Renal cortical epithelial cell (primary cell): ENCODE measurements at places on chromosomes 12 and 14. TPM values are rescaled to one million over a fixed set of nuclear protein-coding genes. Genes with fewer than 3 reads are reported as not detected.

RAD51AP1 gene
- total RNA-seq: 3.1 and 17.4 TPM in 2 replicates

WDR89 gene
- total RNA-seq: 21.4 and 26.0 TPM in 2 replicates

PPFIBP1 gene
- total RNA-seq: 110 and 281 TPM in 2 replicates

VWF gene
- 2.2 and 3.0 TPM in 2 replicates for total RNA-seq

TAMALIN gene
- 2.2 and 3.0 TPM in 2 replicates for total RNA-seq

MPHOSPH9 gene
- 39.4 and 64.2 TPM in 2 replicates for total RNA-seq

AQP6 gene
- not detected in 2 replicates for total RNA-seq

NEK9 gene
- 20.1 and 81.5 TPM in 2 replicates for total RNA-seq

SOX5 gene
- 1.0 TPM in 1 of 2 replicates, not detected in the other for total RNA-seq

GPD1 gene
- 0.69 and 0.70 TPM in 2 replicates for total RNA-seq

KRAS gene
- total RNA-seq: 24.8 and 27.1 TPM in 2 replicates

ADAMTS20 gene
- not detected in 2 replicates for total RNA-seq

L2HGDH gene
- 7.3 and 13.6 TPM in 2 replicates for total RNA-seq

SLC4A8 gene
- 1.0 and 2.1 TPM in 2 replicates for total RNA-seq

INHBC gene
- not detected in 2 replicates for total RNA-seq

PROX2 gene
- not detected in 2 replicates for total RNA-seq

DIO2 gene
- under 0.01 and 1.3 TPM in 2 replicates for total RNA-seq

SCN8A gene
- total RNA-seq: 1.0 and 1.1 TPM in 2 replicates

DPF3 gene
- 3.0 TPM in 2 replicates for total RNA-seq

TMPRSS12 gene
- not detected in 2 replicates for total RNA-seq

MYH6 gene
- not detected in 2 replicates for total RNA-seq

PZP gene
- not detected in 2 replicates for total RNA-seq

FAM222A gene
- total RNA-seq: 0.35 and 3.1 TPM in 2 replicates

AKAP3 gene
- 0.35 and 4.4 TPM in 2 replicates for total RNA-seq

DEPDC4 gene
- 1.9 and 2.4 TPM in 2 replicates for total RNA-seq

PIANP gene
- total RNA-seq: 0.15 TPM in 1 of 2 replicates, not detected in the other

COX8C gene
- total RNA-seq: 0.60 TPM in 1 of 2 replicates, not detected in the other

FGF6 gene
- total RNA-seq: not detected in 2 replicates

RIPK3 gene
- total RNA-seq: 1.8 and 9.7 TPM in 2 replicates

CDCA3 gene
- total RNA-seq: 1.3 and 4.7 TPM in 2 replicates

PTPRO gene
- 0.45 and 0.69 TPM in 2 replicates for total RNA-seq

GPR137C gene
- total RNA-seq: 0.35 and 2.6 TPM in 2 replicates

SELPLG gene
- total RNA-seq: 0.35 and 2.3 TPM in 2 replicates

LRP1-AS gene
- total RNA-seq: not detected in 2 replicates

NPFF gene
- total RNA-seq: not detected in 2 replicates

NKX2-1 gene
- not detected in 2 replicates for total RNA-seq

BEGAIN gene
- 0.35 and 1.0 TPM in 2 replicates for total RNA-seq

TGFB3 gene
- total RNA-seq: 2.6 and 4.2 TPM in 2 replicates

PTPRR gene
- 0.45 and 4.5 TPM in 2 replicates for total RNA-seq

DIABLO gene
- 106 and 138 TPM in 2 replicates for total RNA-seq

P2RX7 gene
- 0.10 and 0.52 TPM in 2 replicates for total RNA-seq

CLECL1 gene
- not detected in 2 replicates for total RNA-seq

POLR3B gene
- 10.9 and 17.3 TPM in 2 replicates for total RNA-seq

GRIN2B gene
- total RNA-seq: 0.52 and 0.89 TPM in 2 replicates

MAP1LC3B2 gene
- total RNA-seq: 0.35 and 1.6 TPM in 2 replicates

PGF gene
- 0.35 and 0.69 TPM in 2 replicates for total RNA-seq

ACRBP gene
- total RNA-seq: 0.15 and 0.17 TPM in 2 replicates

APPL2 gene
- 39.9 and 111 TPM in 2 replicates for total RNA-seq

TRIM9 gene
- total RNA-seq: 0.69 and 2.9 TPM in 2 replicates

TEX22 gene
- under 0.01 and 0.60 TPM in 2 replicates for total RNA-seq

TOGARAM1 gene
- 14.2 and 40.5 TPM in 2 replicates for total RNA-seq

RPS6KL1 gene
- total RNA-seq: 7.9 and 17.7 TPM in 2 replicates
